ENCODE measurements at places on chromosomes 1 and 21. TPM values are rescaled to one million over a fixed set of nuclear protein-coding genes. Genes with fewer than 3 reads are reported as not detected.

The HHAT gene
- 0.98 TPM for total RNA-seq

The RNU1-3 gene
- total RNA-seq: 2,251 TPM

The RBP7 gene
- not detected for total RNA-seq

The MRPL20 gene
- 139 TPM for total RNA-seq

The RNU1-4 gene
- total RNA-seq: 2,251 TPM

The GPR25 gene
- not detected for total RNA-seq

The SERPINC1 gene
- total RNA-seq: not detected

The TRABD2B gene
- not detected for total RNA-seq

The EIF4G3 gene
- total RNA-seq: 55.2 TPM

The KCNN3 gene
- total RNA-seq: 0.07 TPM
